Progenitor cell of endocrine pancreas (in vitro differentiated cells): ENCODE measurements at places on chromosomes 12 and 14. TPM values are rescaled to one million over a fixed set of nuclear protein-coding genes. Genes with fewer than 3 reads are reported as not detected.

Gene ITPR2
- 72.4 and 78.0 TPM in 2 replicates for total RNA-seq

Gene GALC
- total RNA-seq, result 43.0 and 44.0 TPM in 2 replicates

Gene COX8C
- total RNA-seq, result 1.1 TPM in 1 of 2 replicates, not detected in the other

Gene ERC1
- 141 and 146 TPM in 2 replicates for total RNA-seq

Gene KRT71
- not detected in 2 replicates for total RNA-seq

Gene HNRNPC
- total RNA-seq, result 676 and 690 TPM in 2 replicates

Gene NANOG
- total RNA-seq, result 0.64 and 0.74 TPM in 2 replicates

Gene NRXN3
- 22.1 and 23.5 TPM in 2 replicates for total RNA-seq

Gene PDE3A
- 121 and 134 TPM in 2 replicates for total RNA-seq

Gene MGAT4C
- 0.22 and 0.53 TPM in 2 replicates for total RNA-seq

Gene CPNE6
- total RNA-seq, result not detected in 2 replicates

Gene SIX4
- 20.4 and 21.7 TPM in 2 replicates for total RNA-seq

Gene MMP17
- 0.48 and 0.49 TPM in 2 replicates for total RNA-seq

Gene LYZ
- total RNA-seq, result 8.8 and 11.1 TPM in 2 replicates

Gene PROX2
- total RNA-seq, result not detected in 2 replicates

Gene FAM186B
- 0.20 and 0.24 TPM in 2 replicates for total RNA-seq

Gene PMCH
- total RNA-seq, result not detected in 2 replicates

Gene NUBPL
- 14.8 and 19.5 TPM in 2 replicates for total RNA-seq

Gene TPH2
- total RNA-seq, result not detected in 2 replicates

Gene TULP3
- 31.3 and 35.1 TPM in 2 replicates for total RNA-seq

Gene RXYLT1
- total RNA-seq, result 13.9 and 14.7 TPM in 2 replicates

Gene ITPK1
- 71.3 and 72.0 TPM in 2 replicates for total RNA-seq

Gene SERPINA5
- 37.7 and 39.5 TPM in 2 replicates for total RNA-seq

Gene ARL1
- total RNA-seq, result 68.8 and 74.9 TPM in 2 replicates

Gene SLC17A8
- total RNA-seq, result 1.2 and 1.5 TPM in 2 replicates

Gene CGRRF1
- total RNA-seq, result 16.9 and 19.3 TPM in 2 replicates

Gene TMEM121
- 3.9 and 4.5 TPM in 2 replicates for total RNA-seq

Gene CYP46A1
- total RNA-seq, result 2.9 and 3.9 TPM in 2 replicates

Gene NTS
- total RNA-seq, result 3.6 and 5.7 TPM in 2 replicates

Gene TCL1A
- not detected in 2 replicates for total RNA-seq

Gene DNAJC22
- 36.0 and 38.7 TPM in 2 replicates for total RNA-seq

Gene SPTB
- 1.1 and 1.7 TPM in 2 replicates for total RNA-seq

Gene POTEM
- total RNA-seq, result not detected in 2 replicates

Gene POTEG
- total RNA-seq, result not detected in 2 replicates
